DMS153 (cell line): ENCODE measurements at places on chromosomes 3 and 15.

- no peak for DNase-seq
These were observed 13.6 kb downstream of the LMOD3 start for GRCh38 chr3:69108811-69109210.

DNA sequence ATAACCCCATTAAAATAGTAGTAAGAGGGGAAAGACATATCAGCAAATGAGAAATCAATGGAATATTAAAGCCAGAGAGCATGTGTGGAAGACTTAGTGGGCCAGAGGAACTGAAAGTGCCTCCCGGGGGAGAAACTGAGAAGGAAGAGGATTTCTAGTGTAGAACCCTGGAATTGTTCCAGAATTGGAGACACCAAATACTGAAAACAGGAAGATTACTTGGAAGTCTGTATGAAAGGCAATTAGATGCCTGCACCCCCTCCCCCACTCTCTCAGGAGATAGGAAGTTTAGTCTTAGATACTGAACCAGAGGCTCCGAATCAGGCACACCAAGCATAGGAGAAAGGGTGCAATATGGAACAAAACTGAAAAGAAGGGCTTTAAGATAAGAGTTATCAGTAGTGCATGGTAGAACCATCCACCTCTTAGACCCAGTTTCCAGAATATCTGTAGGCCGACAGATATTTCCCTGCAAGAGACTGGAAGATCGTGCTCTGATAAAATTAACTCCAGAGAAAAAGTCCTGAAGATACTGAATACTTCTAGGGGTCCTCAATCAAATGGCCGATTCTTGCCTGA lies 32.4 kb downstream of the KLHL18 start:
- no peak for DNase-seq

GRCh38 chr15:34223904-34224596 lies 766 bp upstream of the EMC4 start:
- no peak for DNase-seq

DNA sequence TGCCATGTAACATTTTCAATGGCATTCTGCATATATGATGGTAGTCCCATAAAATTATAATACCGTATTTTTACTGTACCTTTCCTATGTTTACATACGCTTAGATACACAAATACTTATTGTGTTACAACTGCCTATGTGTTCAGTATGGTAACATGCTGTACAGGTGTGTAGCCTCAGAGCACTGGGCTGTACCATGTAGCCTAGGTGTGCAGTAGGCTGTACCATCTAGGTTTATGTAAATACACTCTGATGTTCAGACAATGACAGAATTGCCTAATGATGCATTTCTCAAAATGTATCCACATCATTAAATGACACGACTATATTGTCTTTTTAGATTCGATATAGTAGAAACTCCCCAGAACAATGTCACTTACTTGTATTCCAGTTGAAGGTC lies 22.7 kb downstream of the CD80 start:
- peak; percentile 33 for DNase-seq

DNA sequence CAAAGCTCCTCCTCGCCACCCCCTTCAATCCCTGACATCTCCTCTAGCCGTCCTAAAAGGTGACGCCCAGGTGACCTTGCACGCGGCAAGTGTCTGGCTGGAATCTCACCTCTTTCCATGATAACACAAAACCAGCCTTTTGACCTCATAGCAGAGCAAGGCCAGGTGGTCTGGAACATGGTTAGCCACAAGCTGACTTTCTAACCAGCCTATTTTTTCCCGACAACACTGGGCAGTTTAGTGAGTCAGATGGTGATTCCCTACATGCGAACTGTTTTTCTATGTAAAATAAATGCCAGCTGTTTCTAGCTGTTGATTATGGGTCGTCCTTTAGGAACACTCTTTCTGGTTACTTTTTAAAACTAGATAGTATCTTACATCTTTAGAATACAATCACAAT lies 243.0 kb downstream of the CD47 start:
- DNase-seq: no peak

GRCh38 chr15:76976572-76977270 lies 18.2 kb upstream of the PSTPIP1 start:
- no peak for DNase-seq

DNA sequence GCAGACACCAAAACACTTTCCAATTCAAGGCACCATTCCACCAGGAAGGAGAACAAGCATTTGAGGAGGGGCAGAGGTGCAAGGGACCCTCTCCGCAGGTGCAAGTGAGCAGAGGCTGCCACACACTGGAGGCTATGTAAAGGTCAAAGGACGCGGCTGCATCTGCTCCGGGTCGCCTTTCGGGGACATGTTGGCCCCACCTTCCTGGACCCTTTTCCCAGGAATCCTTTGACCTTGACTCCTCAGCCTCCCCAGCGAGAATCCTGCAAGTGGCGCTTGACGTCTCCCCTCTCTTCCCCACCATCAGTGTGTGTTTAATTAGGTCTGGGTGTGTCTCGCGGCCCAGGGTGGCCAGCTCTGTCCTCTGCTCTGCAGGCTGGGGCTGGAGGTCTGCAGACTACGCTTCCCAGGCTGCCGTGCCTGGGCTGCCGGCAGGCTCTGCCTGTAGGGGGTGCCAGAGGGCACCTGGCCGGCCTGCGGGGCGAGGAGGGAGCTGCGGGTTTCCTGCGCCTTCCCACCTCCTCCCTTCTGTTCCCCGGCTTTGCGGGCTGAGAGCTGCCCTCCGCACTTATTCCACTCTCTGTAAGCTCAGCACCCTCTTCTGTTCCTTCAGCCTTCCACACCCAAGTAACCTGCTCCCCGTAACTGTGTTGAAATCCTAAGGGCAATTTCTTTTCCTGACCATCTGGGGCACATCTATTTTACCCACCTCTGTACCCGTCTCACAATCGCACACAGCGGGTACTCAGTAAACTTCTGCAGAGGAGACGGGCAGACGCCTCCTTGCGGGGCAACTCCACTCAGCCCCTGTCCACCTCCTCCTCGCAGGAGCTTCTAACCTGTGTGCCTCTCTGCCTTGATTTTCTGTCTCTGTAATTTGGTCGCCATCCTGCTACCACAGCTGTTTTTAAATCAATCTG lies 129.8 kb downstream of the NSMCE3 start:
- DNase-seq: no peak

DNA sequence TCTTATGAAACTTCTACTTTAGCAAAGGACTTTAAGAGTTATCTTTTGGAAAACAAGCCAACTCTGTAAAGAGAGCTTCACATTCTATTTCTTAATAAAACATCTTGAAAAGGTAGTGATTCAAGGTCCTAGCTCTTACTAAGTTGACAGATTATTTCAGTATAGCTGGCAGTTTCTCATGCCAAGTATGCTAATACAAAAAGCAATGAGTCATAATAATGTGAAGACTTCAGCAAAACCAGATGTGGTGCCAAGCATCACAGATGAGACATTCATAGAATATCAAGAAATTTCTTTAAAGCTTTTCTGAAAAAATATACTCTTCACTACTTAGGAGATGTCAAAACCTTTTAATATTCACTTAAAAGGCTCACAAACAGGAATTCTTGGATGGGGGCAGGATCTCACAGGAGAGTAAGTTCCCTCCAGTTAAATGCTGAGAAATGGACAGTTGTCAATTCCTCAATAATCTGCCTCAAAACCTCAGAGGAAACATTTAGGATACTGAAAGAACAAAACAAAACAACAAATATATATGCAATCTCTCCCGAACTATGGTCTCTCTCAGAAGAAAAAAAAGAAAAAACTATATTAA lies 45.6 kb downstream of the DCBLD2 start:
- no peak for DNase-seq

DNA sequence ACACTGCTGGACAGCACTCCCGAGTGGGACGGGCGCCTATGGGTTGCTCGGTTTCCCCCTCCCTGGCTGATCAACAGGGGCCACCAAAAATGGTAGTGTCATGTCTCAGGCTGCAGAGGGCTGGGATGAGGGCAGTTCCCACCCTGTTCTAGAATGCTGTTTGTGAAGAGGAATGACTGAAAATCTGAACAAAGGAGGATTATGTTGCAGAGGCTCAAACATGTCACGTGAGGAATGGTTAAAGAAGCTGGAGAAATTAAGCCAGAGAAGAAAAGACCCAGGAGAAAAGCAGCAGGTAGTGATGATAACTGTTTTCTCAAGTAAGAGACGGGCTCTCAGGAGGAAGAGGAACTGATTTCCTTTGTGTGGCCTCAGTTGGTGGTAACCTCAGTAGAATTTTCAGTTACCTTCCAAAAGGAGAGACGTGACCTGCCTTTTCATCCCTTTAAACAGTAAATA lies 10.4 kb downstream of the SPG21 start:
- no peak for DNase-seq

DNA sequence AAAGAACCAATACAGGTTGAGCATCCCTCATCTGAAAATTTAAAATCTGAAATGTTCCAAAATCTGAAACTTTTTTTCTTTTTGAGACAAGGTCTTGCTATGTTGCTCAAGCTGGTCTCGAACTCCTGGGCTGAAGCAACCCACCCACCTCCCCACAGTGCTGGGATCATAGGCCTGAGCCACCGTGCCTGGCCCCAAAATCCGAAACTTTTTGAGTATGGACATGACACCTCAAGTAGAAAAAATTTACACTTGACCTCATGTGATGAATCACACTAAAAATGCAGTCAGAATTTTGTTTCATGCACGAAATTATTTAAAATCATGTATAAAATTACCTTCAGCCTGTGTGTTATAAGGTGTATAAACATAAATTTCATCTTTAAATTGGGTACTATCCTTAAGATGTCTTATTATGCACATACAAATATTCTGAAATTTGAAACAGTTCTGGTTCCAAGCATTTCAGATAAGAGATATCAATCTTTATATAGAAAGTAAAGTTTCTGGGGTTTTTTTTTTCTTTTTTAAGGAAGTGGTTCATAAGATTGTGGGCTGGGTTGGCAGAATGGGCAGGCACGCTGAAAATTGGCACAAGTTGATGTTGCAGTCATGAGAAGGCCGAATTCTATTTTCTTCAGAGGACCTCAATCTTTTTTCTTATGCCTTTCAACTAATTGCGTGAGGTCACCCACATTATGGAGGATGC lies 72.5 kb downstream of the SPRED1 start:
- no peak for DNase-seq

DNA sequence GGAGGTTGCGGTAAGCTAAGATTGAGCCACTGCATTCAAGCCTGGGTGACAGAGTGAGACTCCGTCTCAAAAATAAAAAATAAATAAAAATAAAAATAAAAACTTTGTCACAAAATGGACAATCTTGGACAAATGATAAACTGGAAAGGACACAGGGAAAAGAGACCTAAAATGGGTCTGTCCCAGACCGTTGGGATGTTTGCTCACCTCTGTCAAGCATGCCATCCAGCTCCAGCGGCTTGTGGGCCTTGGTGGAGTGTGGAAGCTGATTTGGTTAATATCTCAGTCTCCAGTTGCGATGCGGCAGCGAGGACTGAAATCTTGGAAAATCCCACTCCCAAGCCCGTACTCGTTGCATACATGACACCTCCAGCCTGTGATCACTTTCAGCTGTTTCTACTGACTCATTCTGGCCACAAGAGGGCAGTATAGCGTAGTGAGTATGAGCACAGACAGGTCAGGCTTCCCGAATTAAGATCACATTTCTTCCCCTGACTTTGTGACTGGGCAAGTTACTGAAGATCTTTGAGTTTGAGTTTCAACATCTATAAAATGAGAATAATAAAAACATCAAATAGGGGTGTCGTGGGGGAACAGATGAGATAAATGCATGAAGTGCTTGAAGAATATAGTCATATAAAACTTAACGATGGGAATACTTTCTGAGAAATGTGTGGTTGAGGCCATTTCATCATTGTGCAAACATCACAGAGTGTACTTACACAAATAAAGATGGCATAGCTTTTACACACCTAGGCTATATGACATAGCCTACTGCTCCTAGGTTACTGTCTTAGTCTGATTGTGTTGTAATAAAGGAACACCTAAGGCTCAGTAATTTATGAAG lies 19.6 kb upstream of the MOBP start:
- DNase-seq: no peak

DNA sequence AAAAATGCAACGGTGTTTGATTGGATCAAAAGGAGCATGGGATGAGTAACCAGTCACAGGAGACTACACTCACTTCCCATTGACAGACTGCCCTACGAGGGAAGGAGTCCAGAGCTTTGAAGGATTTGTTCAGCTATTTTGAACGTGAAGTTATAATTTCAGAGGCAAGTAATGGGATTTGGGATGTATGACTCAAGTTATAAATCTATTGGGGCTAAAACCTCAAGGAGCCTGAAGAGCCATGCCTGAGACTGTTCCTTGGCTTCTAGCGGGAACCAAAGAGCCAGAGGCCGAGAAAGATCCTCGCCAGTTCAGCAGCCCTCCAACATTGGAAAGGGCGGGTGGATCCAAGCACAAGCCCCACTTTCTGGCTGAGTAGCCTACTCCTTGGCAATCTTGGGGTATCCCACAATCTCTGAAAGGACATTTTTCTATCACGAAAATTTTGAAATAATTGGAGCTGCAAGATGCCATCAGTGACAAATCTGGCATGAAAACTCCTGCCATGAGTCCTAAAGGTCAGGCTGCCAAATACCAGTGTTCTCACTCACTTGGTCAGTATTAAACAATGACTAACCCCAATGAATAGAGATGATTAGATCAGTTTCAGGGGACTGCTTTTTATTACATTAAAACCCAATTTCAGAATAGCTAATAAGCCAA lies 48.6 kb upstream of the SLCO2A1 start:
- no peak for DNase-seq

GRCh38 chr3:71753701-71754609 lies at the start of gene GPR27:
GPR27 (plus strand) TSS chr3:71753855; CDS start chr3:71754050, 195 bp downstream.
- DNase-seq: peak; percentile 5

GRCh38 chr3:146521394-146521793 lies 23.0 kb downstream of the PLSCR1 start:
- DNase-seq: no peak

- DNase-seq: no peak
These were observed 47.3 kb downstream of the WWTR1 start for GRCh38 chr3:149610351-149611105.
